Fibroblast of skin of right quadriceps (primary cell): ENCODE measurements at places on chromosomes 3 and 15.

DNA sequence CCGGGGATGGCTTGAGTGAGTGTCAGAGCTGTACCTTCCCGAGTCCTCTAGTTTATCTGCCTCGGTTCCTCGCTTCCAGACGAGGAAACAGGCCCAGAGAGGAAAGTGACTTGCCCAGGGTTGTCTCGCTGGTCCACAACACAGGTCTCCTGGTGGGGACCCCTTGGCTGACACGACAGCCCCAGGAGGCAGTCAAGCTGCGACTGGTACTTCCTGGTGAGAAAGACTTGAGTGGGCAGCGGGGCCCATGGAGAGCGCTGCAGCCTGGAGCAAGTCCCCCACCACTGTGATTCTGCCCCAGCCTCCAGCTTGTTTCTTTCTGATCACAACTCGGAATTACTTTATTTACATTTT lies 600 bp upstream of the CHRNA5 start:
- DNase-seq: no peak

GRCh38 chr3:133753779-133754164 lies 7.6 kb downstream of the TF start:
- no peak for DNase-seq

DNA sequence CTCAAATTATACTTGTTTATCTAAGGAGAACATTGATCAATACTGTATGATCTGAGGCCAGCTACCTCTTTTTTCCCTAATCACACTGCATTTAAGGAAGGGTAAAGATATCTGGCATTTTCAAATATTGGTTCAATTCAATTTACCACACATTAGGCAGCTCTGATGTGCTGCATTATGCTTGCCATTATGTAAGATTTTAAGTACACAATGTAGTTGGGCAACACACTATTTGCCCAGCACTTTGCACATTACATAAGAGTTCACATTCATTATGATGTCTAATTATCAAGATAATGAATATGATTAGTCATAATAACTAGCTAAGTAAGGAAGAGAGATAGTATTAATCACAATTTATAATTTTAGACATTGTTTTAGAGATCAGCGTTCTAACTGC lies 196.3 kb downstream of the BCHE start:
- no peak for DNase-seq

GRCh38 chr3:14252321-14253021 lies 73.9 kb downstream of the LSM3 start:
- DNase-seq: no peak

- peak; percentile 7 for DNase-seq
Measured at GRCh38 chr3:147297761-147298350, 108.5 kb downstream of the ZIC4 start.
